ENCODE measurements at places on chromosomes 5 and 9.

- no peak for DNase-seq
Measured at GRCh38 chr5:89268460-89268859, 385.5 kb upstream of the MEF2C start.

DNA sequence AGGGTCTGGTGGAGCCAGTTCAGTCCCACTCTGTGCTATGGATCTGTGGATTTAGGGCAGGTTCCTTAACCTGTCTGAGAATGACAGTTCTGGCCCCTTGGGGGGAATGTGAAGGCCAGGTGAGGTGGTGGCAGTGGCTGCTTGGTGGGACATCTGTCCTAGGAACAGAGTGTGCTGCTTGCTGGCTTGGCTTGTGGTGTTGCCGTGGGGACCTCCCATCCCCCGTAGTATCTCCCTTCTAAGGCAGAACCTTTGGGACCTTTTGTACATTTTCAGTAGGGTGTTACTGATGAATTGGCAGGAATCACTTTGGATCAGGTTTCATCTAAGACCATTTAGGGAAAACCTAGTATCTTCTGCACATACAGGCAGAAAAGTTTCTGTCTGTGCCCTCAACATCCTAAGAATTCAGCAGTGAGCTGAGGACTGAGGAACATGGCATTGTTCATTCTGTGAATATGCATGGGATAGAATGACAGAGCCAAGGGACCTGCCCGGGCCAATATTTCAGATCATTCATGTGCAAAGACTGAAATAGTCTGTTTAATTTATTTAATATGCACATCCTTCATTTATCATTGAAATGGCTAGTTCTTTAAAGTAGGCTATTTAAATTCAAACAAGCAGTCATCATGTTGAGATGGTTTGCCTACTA, 64.6 kb downstream of the WNK2 start:
- DNase-seq = no peak

- no peak for DNase-seq
Measured at GRCh38 chr5:113615708-113616107, 102.2 kb downstream of the YTHDC2 start.

DNA sequence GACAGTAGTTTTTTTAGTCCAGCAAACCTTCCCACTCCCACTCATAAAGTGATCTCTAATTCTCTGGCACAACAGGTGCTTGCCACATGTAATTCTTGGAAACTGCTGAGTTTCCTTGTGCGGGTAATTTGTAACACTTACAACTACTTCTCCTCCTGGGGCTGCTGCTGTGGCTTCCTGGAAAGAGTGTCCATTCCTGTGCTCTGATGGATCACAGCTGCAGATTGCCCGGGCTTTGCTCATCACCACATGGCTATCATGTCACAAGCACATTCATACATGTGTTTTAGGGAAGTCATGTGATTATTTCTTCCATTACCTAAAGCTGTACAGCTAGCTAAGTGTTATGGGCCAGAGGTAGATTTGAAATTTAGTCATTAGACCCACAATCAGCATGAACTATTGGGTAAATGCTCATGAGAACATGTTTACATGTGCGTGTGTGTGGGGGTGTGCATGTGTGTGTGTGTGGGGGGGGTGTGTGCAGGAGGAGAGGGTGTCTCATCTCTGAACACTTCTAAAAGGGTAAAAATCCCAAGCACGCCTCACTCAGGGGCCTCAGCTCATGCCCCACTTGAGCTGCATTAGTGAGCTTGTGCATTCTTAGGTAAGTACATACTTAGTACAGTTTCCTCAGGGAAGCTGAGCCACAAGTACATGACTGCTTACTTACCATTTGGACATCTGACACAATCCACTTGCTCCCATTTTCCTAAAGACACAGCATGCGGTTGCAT, 118.1 kb upstream of the CCDC112 start:
- DNase-seq = no peak

- DNase-seq = no peak
Measured at GRCh38 chr9:106644661-106645060, 218.3 kb upstream of the ZNF462 start.

- no peak for DNase-seq
Measured at GRCh38 chr9:127720031-127720864, 4.4 kb downstream of the TTC16 start.
